ENCODE measurements at places on chromosomes 4 and X.

DNA sequence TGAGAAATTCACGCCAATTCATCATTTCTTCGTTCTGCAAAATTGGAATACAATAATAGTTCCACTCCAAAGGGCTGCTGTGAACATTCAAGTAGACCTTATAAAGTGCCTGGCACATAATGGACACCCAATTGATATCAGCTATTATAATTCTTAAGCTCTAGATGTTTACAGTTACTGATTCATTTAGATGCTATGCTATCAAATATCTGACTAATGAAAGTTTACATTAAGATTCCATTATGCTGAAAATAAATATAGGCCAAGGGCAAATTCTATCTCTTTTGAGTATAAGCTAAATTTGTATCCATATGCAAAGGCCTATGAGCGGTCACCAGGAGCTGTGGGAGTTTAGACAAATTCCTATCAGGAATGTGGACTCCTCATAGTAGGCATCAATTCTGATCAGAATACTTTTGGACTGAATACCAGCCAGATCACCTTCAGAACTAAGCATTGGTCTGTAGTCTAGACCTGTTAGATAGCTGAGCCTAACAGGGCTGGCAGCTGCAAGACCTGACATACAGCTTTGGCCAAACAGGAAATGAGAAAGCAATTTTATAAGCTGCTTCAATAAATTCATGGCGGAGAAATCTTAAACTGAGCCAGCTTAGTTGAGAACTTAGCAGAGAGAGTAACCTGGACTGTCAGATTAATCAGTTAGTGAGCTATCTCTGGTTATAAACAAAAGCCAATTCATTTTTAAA, 384.3 kb upstream of the ACTRT1 start:
- no peak for DNase-seq

GRCh38 chr4:163180090-163180489, 13.4 kb upstream of the NAF1 start:
- no peak for DNase-seq

DNA sequence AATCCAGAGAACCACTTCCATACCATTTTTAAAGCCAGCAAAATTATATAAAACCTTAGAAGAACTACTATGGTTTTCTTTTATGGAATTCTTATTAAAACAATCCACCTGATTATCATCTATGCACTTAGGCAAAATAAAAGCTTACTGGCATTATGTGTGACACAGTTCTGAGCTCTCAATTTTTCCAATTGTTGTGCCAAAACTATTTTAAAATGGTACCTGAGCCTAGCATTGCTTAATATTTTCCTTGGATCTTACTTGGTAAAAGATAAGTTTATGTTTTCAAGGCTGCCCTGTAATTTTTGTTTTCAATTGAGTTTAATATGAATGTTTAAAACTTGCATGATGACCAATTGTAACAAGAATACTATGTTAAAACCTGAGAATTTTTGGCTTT, 201.3 kb downstream of the MAD2L1 start:
- no peak for DNase-seq

GRCh38 chr4:119643306-119644042, 14.9 kb upstream of the PDE5A start:
- no peak for DNase-seq

- DNase-seq, result peak; percentile 18
Measured at GRCh38 chr4:23770011-23770410, 119.8 kb downstream of the PPARGC1A start.

DNA sequence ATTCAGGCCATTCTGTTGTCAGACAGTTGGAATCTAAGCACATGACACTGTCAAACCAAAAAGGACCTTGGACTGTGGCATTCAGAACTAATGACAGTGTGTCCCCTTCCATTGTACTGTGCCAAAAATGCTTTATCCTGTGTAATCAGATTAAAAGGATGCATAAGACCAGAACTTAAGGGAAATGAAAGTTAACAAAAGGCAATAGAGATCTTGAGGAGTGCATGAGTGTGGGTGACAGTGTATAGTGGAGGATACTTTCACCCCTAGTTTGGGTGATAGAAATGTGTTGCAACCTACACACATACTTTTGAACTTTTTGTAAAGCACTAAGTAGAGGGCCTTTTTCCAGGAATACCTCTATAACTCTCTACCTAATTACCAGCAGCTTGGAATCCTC, 4.5 kb downstream of the CYSLTR1 start:
- DNase-seq, result no peak

- peak; percentile 86 for DNase-seq
Measured at GRCh38 chr4:156322592-156322991, 368.9 kb upstream of the CTSO start.

DNA sequence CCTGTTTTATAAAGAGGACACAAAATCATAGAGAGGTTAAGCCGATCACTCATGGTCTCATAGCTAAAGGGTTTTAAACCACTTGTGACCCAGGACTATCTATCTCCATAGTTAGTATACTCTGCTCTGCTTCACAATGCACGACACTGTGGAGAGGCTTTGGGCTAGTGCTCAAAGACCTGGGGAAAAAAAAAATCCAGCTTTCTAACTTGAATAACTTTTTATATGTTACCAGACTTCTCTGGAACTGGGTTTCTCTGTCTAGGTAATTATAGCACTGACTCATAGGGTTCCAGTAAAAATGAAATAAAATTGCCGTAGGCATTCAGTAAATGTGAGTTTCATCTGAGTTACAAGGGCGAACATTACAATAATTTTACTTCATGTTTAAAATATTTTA, 273.7 kb upstream of the TECRL start:
- DNase-seq, result no peak

DNA sequence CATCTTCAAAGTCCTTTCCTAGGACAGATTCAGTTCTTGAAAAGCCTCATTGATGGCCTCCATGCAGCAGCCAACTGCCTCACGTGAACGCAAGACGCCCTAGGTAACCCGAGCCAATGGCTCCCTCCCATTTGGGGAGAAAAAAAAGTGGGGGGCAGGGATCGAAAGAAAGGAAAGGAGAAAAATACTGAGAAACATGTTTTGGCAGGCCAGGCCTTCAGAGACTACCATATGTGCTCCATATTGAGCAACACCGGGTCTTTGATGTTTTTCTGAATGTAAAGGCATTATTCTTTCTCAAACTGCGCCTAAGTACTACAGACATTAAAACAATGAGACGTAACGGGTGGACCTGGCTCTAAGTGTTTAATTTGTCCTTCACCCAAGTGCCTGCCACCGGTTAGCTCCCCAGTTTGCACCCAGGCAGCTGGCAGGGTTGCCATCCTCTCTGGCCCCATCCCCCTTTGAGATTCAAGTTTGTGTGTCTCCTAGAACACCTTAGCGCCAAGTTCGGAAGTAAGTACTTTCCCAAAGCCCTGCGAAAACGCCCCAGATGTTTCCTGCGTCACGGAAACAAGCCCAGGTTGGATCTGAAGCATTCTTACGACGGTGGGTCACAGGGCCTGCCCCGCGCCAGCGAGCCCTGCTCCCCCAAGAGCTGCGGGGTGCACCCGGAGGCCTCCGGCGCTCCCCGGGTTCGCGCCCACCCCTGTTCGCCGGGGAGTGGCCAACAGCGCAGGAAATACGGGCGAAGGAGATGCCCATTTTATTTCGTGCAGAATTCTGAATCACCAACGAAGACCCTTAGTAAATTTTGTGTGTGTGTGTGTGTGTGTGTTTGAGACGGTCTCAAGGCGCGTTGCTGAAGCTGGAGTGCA, 30.1 kb downstream of the HAND2 start:
- DNase-seq, result no peak
